ENCODE measurements at places on chromosomes 4 and X.

DNA sequence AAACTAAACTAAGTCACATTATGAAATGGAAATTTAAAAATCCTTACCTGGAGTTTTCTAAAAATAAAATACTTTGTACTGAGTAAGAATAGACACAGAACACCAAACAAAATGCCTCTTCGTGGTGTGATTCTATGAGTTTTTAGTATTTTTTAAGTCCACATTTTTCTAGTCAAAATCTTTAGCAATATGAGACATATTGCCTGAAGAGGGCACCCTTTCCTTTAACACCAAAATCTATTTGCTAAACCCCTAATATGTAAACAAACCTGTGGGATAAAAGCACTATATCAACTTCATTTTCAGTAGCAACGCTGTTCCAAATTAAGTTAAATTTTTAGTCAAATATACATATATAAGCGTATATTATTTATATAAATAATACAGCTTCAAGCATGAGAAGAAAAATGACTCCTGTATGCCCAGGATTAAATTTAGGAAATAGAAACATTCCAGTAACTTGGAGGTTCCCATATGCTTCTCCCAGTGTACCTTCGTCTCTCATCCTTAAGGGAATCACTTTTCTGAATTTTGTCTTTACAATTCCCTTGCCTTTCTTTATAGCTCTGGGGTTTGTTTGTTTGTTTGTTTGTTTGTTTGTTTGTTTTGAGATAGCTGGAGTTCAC is 23.0 kb upstream of the PGM2 start:
- peak; percentile 42 for DNase-seq

- DNase-seq = no peak
Observed at GRCh38 chr4:99827454-99827853, 10.8 kb downstream of the DAPP1 start.

DNA sequence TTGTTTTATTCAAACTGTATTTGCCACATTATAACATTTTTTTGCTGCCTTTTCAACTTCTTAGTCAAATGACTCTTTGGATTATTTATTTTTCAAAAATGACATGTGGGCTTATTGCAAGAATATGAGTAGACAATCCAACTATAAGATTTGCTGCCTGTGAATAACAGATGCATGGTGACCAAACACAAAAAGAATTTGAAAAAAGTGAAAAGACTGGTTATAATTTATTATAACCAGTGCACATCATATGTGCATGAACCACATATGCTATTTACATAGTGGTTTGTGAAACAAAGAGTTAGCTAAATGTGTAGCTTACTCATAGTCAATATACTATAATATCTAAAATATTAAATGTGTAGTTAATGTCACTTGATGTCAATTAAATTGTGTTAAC is 2086.8 kb downstream of the ARAP2 start:
- no peak for DNase-seq

- no peak for DNase-seq
Observed at GRCh38 chrX:109077788-109078187, 341.4 kb upstream of the IRS4 start.

DNA sequence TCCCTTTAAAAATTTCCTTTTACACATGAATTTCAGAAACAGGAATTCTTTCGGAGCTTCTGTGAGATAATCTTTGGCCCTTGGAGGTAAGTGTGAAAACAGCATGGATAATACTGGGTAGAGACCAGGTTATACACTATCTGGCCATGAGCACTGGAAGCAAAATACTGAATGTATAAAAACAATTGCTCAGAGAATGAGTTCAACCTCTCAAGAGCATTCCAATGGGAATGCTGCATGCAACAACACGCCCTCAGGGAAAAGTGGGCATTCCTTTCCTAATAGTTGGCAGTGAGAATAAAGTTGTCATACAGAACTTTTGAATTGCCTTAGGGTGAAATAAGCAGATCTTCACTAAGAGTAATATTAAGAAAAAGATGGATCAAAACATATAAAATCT is 574.8 kb upstream of the DIPK2B start:
- no peak for DNase-seq

DNA sequence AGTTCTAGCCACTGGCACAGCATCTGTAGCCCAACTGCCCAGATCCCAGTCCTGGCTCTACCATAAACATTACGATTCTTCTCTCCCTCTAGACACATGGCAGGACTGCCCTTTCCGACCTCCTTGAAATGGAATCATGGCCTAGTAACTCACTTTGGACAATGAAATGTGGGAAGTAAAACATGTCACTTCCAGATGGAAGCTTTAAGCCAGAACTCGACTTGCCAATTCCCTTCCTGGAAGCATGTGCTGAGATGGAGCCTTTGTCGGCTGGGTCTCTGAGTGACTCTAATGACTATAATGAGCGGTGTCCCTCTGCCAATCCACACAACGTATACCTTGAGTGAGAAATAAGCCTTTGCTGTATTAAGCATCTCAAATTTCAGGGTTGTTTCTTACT is 34.7 kb downstream of the SH3RF1 start:
- peak; percentile 20 for DNase-seq

- no peak for DNase-seq
Observed at GRCh38 chr4:74583089-74583700, 138.3 kb downstream of the AREG start.

DNA sequence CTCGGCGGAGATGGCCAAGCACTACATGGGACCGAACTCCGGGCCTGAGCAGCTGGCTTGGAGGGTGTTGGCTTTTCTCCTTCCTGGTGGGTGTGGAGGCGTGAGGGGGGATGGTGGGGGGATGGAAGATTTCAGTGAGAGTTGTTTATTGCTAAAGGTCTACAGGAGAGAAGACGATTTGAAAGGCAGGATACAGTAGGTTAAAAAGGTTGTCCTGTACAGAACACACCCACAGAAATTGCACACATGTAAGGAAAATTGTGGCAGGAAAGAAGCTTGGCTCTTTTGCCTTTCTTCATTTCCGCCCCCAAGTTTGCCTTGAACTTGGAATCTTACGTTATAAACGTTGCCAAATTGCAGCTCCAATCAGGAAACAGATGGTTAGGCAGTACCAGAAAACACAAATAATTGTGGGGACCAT is 74.1 kb upstream of the STOX2 start:
- no peak for DNase-seq

- no peak for DNase-seq
Observed at GRCh38 chr4:158857951-158858350, 89.1 kb downstream of the FNIP2 start.

GRCh38 chrX:152276277-152276676 is 137.9 kb upstream of the MAGEA10 start:
- no peak for DNase-seq

DNA sequence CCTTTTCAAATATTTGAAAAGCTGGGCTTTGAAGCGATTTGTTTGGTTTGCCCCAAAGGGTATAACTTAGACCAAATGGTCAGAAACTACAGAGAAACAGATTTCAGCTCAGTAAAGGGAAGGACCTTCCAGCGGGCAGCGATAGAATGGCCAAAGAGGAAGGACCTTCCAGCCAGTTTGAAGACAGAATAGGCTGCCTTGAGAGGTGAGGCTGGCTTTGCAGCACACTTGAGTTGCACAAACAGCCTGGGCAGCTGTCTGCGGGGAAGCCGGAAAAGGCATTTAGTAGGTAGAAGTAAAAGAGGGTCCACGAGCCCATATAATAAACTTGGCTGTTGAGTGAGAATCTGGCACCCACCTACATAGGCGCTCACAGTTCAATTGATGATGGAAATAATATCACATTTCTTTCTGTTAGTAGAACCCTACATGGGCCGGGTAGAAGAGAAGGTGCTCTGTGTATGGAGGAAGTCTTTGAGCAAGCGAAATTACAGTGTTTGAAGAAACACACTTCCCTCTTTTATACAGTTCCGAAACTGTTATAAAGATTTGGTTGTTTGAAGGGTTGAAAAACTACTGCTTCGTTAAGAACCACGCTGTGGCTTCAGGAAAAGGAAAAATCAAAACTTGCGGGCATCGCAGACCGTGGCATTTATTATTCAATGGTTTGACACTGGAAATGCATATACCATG is 75.0 kb upstream of the SORBS2 start:
- DNase-seq = no peak

DNA sequence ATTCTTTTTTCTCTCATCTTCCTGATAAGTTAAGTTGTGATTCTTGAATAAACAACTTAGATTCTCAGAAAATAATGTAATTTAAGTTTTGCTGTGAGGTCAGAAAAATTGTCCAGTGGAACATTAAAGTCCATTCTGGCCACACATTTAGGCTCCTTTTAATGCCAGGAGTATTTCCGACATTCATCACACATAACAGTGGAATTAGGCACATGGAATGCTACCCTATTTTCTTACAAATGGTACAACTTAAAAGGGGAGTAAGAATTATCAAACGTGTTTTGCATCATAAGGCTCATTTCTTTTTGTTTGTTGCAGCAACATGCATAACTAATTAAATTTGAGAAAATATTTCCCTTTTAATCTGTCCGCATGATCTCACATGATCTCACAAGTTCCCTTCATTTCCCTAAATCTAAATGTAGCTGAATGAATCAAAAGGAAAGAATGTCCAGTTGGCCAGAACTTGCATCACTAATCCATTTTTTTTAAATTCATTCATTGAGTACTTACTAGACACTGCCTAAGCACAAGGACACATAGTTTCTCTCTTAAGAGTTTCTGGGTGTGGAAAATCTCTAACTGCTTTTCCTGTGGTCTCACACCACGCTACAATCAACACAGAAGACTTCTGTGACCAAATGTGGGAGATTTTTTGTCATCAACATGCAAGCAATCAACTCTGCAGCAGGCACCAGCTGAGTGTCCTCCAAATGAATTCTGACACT is 22.0 kb downstream of the SPARCL1 start:
- no peak for DNase-seq

Data from NCI-H2081 (cell line).